CD4-positive, alpha-beta T cell treated with Interleukin-6 at 100 ng/mL for 8 hours (primary cell): ENCODE measurements at places on chromosomes 16 and 17.
A peak's percentile ranks its signal among the peaks of the same experiment; 100 is the strongest.

GRCh38 chr17:51814521-51814920 lies 344.0 kb downstream of the CA10 start:
- DNase-seq: no peak

GRCh38 chr16:74261068-74261467 lies 35.5 kb upstream of the PSMD7 start:
- DNase-seq: no peak

DNA sequence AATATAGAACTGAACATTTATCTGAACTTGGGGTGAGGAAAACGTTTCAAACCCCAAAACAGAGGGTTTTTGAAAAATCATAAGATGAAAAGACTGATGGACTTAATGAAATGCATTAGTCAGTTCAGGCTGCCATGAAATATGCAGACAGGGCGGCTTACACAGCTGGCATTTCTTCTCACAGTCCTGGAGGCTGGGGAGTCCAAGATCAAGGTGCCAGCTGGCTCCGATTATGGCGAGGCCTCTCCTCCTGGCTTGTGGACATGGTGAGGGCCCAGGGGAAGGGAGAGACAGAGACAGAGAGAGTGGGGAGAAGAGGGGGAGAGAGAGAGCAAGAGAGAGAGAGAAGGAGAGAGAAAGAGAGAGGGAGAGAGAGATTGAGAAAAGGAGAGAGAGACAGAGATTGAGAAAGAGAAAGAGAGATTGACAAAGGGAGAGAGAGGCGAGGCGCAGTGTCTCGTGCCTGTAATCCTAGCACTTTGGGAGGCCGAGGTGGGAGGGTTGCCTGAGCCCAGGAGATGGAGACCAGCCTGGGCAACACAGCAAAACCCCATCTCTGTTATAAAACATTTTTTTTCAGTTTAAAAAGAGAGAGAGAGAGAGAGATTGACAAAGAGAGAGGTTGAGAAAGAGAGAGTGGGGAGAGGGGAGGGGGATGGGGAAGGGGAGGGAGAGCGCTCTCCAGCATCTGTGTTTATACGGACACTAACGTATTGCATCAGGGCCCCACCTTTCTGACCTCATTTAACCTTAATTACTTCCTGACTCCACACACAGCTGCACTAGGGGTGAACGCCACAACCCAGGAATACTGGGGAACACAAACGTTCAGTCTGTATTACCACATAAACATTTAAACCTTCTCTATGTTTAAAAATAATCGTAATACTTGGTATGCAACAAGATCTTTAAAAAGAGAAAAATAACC lies 24.6 kb upstream of the RPH3AL start:
- no peak for DNase-seq

GRCh38 chr16:75024594-75024993 lies 25.8 kb downstream of the ZNRF1 start:
- no peak for DNase-seq

DNA sequence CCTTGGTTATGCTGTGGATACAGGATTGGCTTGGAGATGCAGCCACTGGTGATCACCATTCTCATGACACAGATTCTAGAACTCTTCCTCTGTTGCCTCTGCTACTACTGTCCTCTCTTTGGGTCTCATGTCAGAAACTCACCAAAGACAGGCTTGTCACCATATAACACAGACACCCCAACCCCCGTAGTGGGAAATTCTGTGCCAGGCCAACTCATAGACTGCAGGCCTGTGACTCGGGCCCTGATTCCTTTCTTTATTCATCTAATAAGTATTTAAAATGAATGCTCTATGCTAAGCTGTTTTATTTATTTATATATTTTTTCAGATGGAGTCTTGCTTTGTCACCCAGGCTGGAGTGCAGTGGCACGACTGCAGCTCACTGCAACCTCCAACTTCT lies 9.5 kb downstream of the CYB5D2 start:
- no peak for DNase-seq

DNA sequence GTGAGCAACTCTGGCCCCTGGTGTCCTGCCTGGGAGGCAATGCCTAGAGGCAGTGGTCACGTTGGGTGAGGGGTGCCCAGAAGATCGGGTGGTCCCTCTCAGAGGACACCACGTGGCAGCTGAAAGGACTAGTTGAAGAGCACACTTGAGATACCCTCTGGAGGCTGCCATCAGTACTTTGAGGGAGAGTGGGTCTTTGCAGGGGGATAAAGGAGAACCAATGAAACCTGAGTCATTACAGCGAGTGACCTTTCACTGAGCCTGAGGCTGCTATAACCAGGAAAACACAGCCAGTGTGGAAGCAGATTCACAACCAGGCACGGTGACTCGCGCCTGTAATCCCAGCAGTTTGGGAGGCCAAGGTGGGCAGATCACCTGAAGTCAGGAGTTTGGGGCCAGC lies 18.9 kb downstream of the CA4 start:
- DNase-seq: no peak

GRCh38 chr17:65277576-65277975 lies 140.4 kb downstream of the RGS9 start:
- no peak for DNase-seq

DNA sequence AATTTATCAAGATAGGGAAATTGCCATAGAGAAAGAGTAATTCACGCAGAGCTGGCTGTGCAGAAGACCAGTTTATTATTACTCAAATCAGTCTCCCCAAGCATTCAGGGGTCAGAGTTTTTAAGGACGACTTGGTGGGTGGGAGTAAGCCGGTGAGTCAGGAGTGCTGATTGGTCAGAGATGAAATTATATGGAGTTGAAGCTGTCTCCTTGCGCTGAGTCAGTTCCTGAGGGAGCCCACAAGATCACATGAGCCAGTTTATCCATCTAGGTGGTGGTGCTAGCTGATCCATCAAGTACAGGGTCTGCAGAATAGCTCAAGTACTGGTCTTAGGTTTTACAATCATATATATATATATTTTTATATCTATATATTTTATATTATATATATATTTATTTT lies 6.0 kb upstream of the AQP8 start:
- no peak for DNase-seq

DNA sequence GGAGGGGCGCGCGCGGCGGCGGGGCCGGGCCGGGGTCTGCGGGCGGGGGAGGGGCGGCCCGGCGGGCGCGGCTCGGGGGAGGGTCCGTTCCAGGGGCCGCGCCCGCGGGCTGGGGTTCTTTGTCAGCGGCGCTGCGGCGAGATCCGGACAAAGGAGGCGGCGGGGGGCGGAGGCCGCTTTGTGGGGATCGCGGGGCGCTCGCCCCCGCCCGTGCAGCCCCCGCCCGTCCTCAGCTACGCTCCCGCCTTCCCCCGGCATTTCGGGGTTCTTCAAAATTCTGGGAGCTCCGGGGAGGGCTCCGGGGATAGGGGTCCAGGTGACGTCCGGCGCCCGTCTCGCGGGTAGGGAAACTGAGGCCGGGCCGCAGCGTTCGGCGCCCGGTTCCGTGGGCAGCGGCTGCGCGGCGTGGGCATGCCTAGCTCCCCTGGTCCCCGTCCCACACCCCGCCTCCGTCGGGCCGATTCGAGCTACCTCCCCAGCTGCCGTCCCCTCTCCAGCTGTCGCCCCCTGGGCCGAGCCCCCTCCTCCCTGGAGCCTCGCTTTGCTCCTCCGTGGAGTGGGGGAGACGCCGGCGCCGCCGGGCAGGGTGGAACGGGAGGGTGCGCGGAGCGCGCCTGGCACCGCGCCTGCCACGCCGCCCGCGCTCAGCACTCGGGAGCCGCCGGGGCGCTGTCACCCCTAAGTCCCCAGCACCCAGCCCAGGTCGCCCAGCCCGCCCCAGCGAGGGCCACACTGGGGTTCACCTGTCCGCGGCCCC lies 546 bp downstream of the SNN start:
- no peak for DNase-seq

DNA sequence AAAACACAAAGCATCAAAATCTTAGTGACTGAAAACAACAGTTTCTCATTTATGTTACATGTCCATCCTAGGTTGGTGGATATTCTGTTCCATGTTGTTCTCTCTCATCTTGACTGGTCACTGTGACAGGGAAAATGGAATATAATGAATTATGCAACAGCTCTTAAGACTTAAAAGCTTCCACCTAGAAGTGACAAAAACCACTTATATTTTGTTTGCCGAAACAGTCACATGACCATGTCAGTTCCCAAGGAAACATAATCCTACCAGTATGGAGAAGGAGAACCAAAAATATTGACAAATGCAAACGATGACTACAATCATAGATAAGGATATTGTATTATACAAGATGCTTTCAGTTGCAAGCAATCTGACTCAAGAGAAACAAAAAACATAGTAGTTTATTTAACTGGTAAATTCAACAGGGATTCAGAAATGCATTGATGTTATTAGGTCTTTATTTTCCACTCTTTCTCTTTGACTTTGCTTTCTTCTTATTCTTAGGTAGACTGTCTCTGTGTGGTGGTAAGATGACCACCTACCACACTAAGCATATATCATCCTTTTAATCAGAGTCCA lies 103.8 kb downstream of the SSH2 start:
- DNase-seq: no peak

DNA sequence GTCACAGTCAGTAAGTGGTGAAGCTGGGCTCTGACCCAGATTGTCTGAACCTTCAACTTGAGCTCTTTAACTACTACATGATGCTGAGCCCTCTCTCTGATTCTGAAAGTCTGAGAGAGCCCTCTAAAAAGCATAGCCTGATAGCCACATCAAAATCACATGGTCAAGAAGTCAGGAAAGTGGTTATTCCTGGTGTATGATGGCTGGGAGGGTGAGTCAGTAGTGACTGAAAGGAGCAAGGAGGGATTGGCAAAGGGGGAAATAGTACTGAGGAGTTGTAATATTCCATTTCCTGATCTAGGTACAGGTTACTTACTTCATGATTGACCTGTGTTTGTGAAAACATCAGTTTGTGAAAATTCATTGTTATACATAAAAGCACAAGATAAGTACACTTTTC lies 89.1 kb downstream of the SSH2 start:
- no peak for DNase-seq

GRCh38 chr16:721765-722540 lies 1.0 kb downstream of the ANTKMT start:
- no peak for DNase-seq

- DNase-seq: no peak
These were observed 98.9 kb downstream of the CCT6B start for GRCh38 chr17:34862384-34862783.

GRCh38 chr17:50466371-50467113 lies 2.1 kb downstream of the CHAD start:
- no peak for DNase-seq

GRCh38 chr16:4288148-4288921 lies 15.5 kb upstream of the TFAP4 start:
- DNase-seq: peak; percentile 76

GRCh38 chr16:4052801-4053293 lies 63.4 kb downstream of the ADCY9 start:
- no peak for DNase-seq

DNA sequence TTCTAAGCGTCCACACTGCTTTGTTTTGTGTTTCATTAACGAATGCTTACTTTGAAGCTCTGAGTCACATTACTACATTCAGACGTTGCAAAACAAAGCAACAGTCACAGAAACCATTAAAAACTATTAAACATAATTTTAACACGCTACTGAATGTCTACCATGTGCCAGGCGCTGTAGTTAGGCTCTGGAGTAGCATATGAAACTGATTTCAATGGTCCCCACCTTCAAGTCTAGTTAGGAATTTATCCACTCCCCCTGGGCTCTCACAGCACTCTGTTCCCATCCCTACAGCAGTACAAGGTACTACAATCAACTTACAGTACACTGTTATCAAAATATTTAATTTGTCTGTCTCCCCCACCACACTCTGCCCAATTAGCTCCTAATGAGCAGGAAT lies 631 bp downstream of the UTP6 start:
- no peak for DNase-seq

GRCh38 chr17:16909472-16910246 lies 62.3 kb downstream of the TNFRSF13B start:
- DNase-seq: no peak

GRCh38 chr17:17269926-17270773 lies 10.9 kb downstream of the COPS3 start:
- no peak for DNase-seq

GRCh38 chr17:17768424-17769088 lies 68.2 kb downstream of the SREBF1 start:
- DNase-seq: no peak

DNA sequence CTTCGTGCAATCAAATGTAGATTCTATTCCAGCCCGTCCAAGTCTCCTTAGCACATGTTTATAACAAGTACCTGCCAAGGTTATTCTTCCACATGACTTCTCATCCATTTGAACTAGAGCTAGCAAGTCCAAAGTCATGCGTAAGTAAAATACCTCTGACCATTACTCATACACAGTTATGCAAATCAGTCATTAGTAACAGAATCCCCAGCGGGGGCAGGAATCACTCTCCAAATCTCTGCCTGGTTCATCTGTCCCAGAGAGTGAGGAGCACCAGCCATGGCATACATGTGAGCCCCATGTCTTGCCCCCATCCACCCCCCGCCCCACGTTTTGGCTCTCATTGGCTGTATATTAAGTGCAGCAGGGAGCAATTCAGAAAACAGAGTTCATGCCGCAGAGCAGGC lies 27.7 kb downstream of the SRL start:
- DNase-seq: no peak

DNA sequence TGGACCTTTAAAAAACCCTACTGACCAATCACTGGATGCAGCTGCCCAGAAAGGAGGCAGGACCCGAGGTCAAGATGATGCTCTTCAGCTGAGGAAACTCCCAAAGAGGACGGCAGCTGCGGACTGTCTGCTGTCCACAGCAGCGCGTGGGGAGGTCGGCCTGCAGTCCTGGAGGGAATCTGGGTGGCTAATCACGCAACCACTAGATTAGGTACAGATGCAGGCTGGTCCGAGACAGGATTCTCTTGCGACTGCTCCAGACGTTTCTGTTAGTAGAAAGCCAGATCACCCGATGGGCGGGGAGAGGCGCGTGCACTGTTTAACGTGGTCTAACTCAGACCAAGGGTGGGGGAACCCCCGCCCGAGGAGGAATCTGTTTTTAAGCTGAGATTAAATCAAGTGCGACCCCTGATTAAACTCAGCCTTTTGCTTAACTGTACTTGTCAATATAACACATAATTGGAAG lies 8.8 kb downstream of the CTRB2 start:
- DNase-seq: no peak

DNA sequence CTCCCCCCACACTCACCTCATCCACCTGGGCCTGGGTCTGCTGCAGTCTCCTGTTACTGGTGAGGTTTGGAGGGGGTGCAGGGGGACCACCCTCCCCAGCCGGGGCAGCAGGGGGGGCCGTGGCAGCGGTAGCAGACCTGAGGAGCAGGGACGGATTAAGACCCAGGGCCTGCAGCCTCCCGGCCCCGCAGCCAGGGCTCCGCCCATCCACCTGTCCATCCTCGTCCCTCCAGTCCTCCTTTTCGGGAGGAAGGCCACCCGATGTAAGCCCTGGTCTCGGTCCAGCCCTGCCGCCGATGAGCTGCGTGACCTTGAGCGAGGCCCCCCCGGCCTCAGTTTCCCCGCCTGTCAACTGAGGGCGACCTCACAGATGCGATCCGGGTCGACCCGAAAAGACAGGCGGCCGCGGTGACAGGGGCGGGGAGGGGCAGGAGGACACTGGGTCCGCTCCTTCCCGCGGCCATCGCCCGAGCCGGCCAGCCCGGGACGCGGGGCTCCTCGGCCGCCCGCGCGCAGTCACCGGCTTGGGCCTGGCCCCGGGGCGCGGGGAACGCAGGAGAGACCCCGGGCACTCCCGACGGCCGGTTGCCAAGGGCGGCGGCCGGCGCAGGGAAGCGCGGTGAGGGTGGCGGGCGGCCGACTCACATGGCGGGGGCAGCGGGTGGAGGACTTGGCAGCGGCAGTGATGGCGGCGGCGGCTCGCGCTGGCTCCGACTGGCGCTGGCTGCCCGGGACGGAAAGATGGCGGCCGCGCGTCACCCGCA lies at the start of gene VAMP2:
TSS of gene VAMP2 (minus strand) at position 716 of the 764 bp plus-strand sequence. CDS start at position 647, 69 bp downstream.
- peak; percentile 81 for DNase-seq

GRCh38 chr16:66651474-66651765 lies 45.1 kb downstream of the CMTM4 start:
- no peak for DNase-seq

GRCh38 chr17:11330826-11331225 lies 89.8 kb downstream of the SHISA6 start:
- no peak for DNase-seq
